ENCODE measurements at places on chromosomes 1 and 21.
A peak's percentile ranks its signal among the peaks of the same experiment; 100 is the strongest.

DNA sequence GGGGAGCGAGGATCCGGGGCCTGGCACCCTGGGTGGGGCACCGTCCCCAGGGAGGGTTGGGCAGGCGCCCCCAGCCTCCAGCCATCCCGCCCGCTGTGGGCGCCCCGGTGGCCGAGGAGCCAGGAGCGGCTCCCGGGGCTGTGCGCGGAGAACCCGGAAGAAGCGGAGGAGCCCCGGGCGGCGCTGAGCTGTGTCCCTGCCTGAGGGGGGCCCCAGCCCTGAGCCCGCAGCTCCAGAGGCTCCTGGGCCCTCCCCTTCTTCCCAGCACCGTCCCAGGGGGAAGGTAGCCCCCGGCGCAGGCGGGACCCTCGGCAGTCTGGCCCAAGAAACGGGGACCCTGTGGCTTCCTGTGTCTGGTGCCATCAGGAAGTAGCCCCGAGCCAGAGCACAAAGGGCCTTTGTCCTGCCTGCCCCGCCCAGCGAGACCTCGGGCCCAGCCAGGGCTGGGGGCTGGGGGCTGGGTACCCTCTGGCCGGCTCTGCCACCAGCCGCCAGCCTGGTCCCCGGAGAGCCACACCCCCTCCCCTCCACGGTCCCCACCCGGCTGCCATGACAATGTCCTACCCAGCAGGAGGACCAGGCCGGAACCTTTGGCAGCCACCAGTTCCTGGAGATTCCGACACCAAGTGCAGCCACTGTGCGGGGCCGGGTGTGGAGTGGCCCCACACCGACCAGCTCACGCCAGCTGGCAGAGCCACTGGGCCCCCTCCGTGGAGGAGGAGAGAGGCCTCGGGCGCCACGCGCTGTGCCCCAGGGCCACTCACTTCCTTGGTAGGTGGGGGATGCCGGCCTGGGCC lies 15.6 kb upstream of the TTLL10 start:
- no peak for DNase-seq

GRCh38 chr1:244865028-244865371 lies 657 bp upstream of the HNRNPU start:
- DNase-seq = peak; percentile 53

DNA sequence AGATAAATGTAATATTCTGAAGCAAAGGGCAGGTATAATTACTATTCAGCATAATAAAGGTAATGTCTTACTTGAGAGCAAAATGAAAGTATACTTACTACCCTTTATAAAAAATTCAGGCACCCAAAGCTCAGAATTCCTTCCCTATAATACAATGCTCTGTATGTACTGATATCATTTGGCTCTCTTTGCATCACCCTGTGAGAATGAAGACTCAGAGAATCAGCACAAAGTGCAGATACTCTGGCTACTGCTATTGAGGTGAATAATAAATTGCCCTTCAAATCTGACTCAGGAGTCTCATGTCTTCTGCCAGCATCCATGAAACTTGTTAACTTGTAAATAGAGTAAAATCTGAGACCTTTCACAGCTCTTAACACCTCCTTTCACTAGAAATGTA lies 108.5 kb upstream of the KCTD3 start:
- no peak for DNase-seq

GRCh38 chr1:152739841-152740240 lies 18.0 kb upstream of the KPRP start:
- no peak for DNase-seq

DNA sequence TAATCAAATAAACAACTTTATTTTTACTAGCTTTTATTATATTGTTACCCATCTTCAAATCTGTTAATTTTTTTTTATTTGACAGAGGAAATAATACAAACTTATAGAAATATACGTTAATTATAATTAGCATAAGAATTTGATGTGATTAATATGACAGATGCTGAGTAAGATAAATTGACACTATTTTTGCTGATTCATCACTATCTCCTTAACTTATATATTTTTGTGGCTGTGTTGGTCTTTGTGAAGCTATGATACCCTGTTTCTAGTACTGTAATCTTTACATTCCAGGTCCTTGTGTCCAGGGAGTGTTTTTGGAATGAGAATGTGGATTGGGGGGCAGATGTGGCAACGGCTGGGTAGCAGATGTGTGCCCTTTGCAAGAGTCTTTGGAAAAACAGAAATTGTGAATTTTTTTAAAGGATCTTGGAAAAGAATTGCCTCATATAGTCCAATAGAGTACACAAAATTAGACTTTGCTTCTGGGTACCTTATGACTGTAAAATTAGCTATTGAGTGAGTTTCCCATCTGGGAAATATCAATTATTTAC lies 102.6 kb downstream of the KCNK2 start:
- no peak for DNase-seq

- DNase-seq = no peak
These were observed 1276.9 kb upstream of the ADGRL2 start for GRCh38 chr1:80523861-80524260.

DNA sequence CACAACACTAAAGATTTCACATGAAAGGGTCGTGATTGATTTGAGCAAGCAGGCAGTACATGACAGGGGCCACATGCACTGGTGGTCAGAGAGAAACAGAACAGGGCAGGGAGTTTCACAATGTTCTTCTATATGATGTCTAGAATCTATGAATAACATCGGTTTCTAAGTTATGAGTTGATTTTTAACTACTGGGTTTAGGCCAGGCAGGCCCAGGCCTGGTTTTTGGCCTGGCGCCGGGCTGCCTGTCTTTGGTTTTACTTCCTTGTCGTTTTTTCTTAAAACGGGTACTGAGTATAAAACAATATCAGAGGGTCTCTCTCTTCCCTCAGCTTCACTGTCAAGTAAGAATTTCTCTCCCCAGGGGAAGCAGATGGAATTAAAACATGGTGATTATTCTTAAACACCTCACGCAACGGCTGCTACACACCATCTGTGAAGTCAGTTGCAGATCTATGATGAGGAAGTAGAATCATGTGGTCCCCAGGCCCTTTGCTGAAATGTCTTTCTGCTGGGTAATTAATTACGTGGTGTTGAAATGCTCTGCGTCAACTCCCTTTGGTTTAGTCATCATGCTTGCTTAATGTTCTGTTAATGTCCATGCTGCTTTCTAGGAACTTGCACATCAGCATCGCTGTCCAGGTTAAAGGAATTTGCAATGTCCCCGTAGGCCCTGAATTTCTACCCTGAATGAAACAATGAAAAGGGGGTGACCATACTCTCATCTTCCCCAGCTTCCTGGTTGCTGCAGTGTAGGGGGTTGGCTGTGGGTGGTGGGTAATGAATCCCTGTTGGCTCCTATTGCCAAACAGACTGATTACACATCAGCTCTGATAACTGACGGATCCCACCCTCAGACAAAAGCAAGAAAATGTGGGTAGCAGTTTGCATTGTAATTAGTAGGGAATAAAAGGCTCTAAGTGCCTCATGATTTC lies 70.3 kb downstream of the SERINC2 start:
- peak; percentile 66 for DNase-seq

DNA sequence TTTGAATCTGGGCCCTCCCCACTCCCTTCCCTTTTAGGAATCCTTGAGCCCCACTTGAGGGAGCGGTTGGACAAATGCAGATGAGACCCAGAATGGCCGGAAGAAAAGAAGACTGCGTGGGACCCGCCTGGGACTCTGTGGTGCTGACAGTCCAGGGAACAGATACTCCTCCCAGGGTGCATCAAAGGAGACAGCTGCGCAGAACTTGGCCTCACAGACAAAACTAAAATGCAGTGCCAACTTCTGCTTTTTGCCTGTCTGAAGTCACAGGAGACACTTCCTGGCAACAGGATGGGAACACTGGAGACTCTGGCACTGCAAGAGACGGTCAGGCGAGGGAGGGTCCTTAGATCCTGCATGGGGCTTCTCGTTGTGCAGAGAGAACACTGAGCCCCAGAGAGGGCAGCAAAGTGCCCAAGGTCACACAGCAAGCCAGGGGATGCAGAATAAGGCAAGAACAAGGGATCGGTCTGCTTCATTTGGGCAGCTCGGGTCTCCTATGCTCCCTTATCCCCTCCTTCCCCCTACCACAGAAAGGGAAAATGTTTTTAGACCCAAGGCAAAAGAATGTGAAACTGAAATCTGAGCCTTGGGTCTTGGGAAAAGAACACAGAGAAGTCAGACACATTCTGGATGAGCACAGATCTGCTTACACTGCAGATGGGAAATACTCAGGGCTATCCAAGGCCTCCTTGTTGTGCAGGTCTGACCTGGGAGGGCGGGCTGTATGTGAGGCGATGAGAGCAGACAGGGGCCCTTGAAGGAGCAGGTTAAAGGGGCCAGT lies 182.4 kb downstream of the TRABD2B start:
- DNase-seq = no peak

- no peak for DNase-seq
These were observed 9.0 kb upstream of the RPL5 start for GRCh38 chr1:92822879-92823278.

DNA sequence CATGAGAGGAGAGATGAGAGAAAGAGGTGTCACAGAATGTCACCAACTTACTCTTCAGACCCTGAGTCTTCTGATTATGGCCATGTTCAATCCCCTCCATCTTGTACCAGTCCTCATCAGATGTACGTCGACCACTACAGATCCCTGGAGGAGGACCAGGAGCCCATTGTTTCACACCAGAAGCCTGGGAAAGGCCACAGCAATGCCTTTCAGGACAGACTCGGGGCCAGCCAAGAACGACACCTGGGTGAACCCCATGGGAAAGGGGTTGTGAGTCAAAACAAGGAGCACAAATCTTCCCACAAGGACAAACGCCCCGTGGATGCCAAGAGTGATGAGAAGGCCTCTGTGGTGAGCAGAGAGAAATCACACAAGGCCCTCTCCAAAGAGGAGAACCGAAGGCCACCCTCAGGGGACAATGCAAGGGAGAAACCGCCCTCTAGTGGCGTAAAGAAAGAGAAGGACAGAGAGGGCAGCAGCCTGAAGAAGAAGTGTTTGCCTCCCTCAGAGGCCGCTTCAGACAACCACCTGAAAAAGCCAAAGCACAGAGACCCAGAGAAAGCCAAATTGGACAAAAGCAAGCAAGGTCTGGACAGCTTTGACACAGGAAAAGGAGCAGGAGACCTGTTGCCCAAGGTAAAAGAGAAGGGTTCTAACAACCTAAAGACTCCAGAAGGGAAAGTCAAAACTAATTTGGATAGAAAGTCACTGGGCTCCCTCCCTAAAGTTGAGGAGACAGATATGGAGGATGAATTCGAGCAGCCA lies 8.0 kb downstream of the ELOA start:
- peak; percentile 33 for DNase-seq

DNA sequence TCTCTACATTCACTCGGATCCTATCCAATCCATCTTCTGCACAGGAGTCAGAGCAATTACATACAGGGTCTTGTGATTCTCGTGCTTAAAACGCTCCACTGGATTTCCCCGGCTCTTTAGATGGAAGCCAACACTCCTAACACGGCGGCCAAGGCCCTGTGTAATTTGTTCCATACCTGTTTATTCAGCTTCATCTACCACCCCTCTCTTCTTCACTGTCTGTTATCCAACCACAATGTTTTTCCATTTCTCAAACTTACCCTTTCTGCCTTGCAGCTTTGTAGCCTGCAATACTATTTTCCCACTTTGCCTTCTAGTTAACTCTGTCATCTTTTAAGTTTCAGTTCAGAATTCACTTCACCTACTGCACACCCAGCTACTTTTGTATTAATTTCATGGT lies 249.6 kb upstream of the USP25 start:
- DNase-seq = no peak

GRCh38 chr1:92486251-92487077 lies at the start of gene GFI1:
Gene GFI1 (minus strand): TSS chr1:92486925. CDS start chr1:92483487, 3,438 bp downstream.
- DNase-seq = no peak

DNA sequence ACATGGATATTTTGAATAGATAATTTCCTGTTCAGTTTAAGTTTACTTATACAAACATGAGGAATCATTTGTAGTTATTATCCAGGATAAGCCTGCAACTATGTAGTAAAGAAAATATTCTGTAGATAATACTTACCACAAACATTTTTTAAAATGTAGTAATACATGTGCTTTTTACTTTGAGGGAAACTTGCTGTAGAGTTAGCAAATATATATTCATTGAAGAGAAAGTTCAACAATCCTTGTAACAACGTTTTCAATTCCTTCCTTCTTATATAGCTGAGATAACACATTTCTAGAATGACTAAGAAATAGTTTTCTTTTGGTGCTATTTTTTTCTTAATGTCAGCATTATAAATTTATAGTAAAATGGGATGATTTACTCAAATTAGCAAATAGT lies 664.6 kb upstream of the ADAMTS5 start:
- DNase-seq = no peak

- no peak for DNase-seq
These were observed 23.6 kb downstream of the ACTA1 start for GRCh38 chr1:229410370-229410691.

DNA sequence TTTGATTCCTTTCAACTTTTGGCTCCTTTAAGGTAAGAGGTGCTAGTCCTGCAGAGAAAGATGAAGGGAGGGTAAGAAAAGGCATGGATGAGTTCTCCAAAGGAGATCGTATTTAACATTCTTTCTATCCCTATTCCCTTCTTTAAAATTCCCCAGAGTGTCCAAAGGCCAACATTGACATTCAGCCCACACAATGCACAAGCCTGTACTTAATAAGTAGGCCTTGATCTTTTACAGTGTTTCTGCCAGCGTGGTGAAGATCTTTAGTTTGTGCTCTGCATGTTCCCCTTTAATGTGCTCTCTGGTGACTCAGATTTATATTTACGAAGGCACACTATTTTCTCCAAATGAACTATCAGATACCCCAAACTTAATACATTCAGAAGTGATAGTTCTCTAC lies 582.5 kb upstream of the RGS18 start:
- no peak for DNase-seq

DNA sequence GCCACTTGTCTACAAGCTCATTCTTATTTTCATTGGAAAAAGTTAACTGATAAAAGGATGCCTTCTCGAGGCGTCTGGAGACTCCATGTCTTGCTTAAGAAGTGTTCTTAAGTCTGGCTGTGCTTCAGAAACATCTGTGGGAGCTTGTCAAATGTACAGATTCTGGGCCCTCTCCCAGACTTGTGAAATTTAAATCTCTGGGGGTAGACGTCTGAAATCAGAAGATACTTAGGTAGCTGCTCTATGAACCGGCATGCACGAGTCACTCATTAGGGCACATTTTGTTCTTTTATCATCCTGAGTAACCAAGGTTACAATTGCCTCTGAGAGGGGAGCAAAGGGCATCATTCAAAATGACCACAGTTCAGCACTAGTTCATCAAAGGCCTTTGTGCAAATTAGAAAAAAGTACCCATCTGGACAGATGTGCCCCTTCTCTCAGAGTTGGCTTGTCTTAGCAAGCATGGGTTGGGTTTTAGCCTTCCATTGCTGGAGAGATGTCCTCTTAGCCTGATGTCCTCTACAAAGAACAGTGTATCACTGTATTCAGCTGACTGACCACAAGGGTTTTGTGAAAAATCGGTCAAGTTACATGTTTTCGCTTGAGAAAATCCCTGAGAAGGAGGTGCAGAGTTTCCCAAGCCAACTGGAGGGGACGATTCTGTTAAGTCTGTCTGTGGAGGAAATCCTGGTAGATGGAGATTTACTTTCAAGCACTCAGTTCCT lies 156.9 kb downstream of the ASTN1 start:
- DNase-seq = no peak

- DNase-seq = no peak
These were observed 255.9 kb upstream of the SNX7 start for GRCh38 chr1:98405581-98406074.

DNA sequence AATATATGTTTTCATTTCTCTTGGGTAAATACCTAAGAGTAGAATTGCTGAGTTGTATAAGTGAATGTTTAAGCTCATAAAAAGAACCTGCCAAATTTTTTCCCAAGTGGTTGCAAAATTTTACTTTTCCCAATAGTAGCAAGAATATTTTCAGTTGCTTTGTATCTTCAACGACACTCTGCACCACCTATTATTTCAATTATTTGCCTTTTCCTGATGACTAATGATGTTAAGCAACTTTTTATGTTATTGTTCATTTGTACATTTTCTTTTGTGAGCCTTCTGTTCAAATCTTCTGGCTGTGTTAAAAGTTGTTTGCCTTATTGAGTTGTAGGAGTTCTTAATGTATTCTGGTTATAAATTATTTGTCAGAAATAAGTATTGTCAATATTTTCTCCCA lies 299.1 kb upstream of the NRIP1 start:
- no peak for DNase-seq

Data from NCI-H1694 (cell line).